ENCODE measurements at places on chromosomes 5 and 9.

- DNase-seq = no peak
Observed at GRCh38 chr5:150992705-150993104, 27.7 kb upstream of the GPX3 start.

DNA sequence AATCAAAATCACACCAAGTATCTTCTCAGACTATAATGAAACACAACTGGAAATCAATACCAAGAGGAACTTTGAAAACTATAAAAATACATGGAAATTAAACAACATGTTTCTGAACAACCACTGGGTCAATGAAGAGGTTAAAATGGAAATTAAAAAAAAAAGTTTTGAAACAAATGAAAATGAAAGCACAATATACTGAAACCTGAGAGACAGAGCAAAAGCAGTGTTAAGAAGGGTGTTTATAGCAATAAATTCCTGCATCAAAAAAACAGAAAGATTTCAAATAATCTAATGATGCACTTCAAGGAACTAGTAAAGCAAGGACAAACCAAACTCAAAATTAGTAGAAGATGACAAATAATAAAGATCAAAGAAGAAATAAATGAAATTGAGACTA is 92.0 kb downstream of the TMEM232 start:
- no peak for DNase-seq

DNA sequence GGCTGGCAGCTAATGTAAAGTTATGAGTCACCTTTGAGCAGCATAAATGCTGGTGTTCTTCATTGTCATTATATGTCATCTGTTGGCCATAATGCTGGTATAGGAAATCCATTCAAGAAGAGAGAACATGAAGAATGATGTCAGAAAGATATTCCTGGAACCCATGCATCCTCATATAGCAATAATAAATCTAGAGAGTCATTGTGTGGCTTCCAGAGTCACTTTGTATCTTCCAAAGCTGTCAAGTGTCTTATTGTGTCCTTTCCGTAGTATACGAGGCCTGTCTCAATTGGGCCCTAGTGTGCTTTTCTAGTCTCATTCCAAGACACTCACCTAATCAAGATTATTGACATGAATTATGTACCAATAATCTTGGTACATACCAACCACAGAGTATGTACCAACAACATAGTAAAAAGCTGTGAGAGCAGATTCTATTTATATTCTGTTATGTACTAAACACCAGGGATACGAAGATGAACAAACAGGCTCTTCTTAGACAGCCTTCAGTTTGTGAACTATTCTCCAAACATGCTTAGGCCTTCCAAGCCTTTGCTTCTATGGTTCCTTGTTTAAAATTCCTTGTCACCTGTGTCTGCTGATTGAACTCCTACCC is 110.1 kb downstream of the ERCC6L2 start:
- no peak for DNase-seq

- DNase-seq = no peak
Observed at GRCh38 chr5:38115318-38115827, 143.0 kb upstream of the EGFLAM start.

- no peak for DNase-seq
Observed at GRCh38 chr9:2859776-2860379, 16.0 kb upstream of the PUM3 start.

Measured in GOT3 (cell line).